ENCODE measurements at places on chromosomes 4 and X.

DNA sequence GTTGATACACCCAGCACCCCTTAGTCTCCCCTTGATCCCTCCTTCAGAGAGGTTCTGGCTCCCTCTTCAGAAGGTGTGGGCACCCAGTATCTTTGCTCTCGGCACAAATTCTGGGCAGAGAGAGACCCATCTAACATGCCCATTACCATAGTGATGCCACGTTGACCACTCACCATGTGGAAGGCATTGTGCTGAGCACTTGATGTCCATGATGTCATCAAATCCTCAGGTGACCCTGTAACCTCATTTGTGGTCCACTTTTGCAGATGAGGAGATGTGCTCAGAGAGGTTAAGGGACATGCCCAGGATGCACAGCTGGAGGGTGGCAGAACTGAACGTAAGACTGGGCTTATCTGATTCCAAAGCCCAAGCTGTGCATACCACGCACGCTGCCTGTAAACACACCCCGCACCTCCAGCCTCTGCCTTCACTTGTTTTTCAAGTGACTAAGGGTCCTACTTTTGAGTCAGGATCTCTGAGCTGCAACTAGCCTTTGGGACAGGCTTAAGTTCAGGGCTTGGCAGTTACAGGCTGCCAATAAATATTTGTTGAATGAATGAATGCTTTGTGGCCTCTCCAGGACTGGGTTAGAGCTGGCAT, 55.2 kb downstream of the HTRA3 start:
- DNase-seq: no peak

DNA sequence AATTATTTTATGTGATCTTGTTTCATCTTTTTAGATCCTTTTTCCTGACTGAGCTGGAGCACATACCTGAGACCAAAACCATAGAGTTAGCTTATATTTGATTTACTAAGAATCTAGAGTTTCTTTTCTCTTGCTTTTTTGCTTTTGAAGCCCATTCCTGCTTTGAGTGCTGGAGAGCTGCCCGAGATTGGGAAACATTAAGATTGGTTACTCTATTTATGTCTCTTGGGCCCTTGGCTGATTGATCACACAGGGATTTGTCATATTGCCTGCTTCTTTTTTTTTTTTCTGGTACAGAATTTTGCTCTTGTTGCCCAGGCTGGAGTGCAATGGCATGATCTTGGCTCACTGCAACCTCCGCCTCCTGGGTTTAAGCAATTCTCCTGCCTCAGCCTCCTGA, 73.9 kb downstream of the REPS2 start:
- DNase-seq: no peak

GRCh38 chrX:23822397-23822796, 39.4 kb downstream of the SAT1 start:
- no peak for DNase-seq

GRCh38 chr4:25908491-25908901, 5.5 kb upstream of the SMIM20 start:
- no peak for DNase-seq

GRCh38 chrX:44303119-44303518, 40.4 kb downstream of the EFHC2 start:
- peak; percentile 39 for DNase-seq

DNA sequence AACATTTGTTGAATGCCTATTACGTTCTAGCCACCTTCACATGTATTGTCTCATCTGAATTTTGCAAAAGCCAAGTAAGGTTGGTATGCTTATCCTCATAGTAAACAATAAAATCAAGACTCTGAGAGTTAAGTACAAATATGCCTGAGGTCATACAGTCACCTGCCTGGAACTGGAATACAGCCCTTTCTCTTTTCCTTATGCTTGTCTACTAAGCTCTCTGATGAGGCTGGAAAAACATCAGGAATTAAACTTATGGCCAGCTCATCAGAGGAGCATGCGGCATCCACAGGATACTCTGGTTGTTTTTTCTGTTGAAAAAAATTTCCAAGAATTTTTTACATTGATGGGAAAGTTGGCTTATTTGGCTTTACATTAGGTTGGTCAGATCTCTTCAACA, 35.5 kb downstream of the NCAPG start:
- DNase-seq: no peak

- no peak for DNase-seq
These were observed 35.2 kb upstream of the ZNF518B start for GRCh38 chr4:10492464-10492863.

- DNase-seq: no peak
These were observed 33.1 kb downstream of the LEF1 start for GRCh38 chr4:108135549-108136209.

Data from D341Med (cell line).